Fibroblast of skin of right quadriceps (primary cell): ENCODE measurements at places on chromosomes 2 and 18.

GRCh38 chr2:67412424-67412823, 15.3 kb downstream of the ETAA1 start:
- DNase-seq: peak; percentile 7

DNA sequence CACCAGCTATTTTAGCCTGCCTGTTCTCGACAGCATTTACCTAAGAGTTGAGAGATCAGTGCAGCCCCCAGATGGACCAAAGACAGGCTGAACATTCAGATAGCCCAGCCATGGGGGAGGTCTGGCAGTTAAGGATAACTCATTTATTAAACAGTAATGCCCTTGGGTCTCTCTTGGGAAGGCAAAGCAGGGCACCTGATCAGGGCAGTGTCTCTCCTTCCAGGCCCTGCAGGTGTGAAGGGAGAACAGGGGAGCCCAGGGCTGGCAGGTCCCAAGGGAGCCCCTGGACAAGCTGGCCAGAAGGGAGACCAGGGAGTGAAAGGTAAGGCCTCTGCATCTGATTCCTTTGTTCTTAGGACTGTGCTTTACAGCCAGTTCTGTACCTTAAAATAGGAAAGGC, 49.6 kb downstream of the MARCO start:
- no peak for DNase-seq

DNA sequence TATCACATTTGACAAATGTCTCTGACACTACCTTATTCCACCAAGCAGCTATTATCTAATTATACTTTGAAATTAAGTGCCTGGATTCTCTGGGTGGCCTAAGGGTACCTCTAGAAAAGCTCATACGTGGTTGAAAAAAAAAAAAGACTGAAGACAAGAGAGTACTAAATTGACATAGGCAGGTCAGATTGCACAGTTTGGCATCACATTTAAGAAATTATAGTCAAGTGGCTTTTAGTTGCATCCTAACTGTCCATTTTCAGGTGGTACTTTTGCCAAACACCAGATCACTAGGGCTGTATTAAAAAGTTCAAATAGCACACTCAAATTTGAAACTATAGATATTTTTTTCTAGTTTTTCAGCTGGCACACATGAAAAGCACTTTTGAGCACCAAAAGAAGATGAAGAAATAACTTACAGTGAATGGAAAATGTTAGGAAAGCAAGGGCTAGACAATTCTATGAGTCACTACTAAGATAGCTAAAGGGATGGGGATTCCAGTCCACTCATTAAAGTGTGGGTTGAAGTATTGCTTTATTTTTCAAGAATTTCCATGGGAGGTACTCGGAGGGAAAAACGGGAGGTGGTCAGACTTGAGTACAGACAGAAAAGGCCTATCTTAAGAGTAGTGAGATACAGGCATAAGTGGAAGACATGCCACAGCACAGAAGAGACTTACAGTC, 106.5 kb upstream of the COL5A2 start:
- peak; percentile 96 for DNase-seq

- no peak for DNase-seq
Measured at GRCh38 chr2:103664690-103665089, 902.9 kb downstream of the TMEM182 start.

DNA sequence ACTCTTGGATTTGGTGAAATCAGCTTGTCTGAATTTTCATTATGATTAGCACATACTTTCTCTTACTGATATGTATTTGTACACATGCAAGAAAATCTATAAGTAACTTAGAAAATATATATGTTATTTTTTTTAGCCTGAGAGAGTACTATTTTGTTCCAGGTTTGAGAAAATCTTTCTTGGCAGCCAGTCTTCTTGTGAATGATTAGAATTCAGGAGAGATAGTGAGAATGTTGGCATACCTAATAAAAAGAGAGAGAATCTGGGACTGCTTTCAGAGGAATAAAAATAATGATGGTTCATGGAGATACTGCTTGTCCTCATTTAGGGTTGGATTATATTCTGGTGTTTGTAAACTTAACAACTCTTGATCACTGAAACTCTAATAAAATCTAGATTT, 44.4 kb upstream of the RIT2 start:
- no peak for DNase-seq

GRCh38 chr2:173280853-173281252, 73.8 kb upstream of the CDCA7 start:
- no peak for DNase-seq
